ENCODE measurements at places on chromosomes 16 and 17.
A peak's percentile ranks its signal among the peaks of the same experiment; 100 is the strongest.

DNA sequence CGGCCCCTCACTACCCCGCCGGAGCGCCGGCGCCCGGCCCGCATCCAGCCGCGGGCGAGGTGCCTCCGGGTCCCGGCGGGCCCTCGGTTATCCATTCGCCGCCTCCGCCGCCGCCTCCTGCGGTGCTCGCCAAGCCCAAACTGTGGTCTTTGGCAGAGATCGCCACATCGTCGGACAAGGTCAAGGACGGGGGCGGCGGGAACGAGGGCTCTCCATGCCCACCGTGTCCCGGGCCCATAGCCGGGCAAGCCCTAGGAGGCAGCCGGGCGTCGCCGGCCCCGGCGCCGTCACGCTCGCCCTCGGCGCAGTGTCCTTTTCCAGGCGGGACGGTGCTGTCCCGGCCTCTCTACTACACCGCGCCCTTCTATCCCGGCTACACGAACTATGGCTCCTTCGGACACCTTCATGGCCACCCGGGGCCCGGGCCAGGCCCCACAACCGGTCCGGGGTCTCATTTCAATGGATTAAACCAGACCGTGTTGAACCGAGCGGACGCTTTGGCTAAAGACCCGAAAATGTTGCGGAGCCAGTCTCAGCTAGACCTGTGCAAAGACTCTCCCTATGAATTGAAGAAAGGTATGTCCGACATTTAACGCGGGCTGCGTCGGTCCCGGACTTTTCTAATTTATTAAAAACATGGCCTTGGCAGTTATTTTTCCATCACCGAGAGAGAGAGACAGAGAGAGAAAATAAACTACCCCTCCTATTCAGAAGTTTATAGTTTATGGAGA lies 2.8 kb downstream of the IRX5 start:
- no peak for DNase-seq

DNA sequence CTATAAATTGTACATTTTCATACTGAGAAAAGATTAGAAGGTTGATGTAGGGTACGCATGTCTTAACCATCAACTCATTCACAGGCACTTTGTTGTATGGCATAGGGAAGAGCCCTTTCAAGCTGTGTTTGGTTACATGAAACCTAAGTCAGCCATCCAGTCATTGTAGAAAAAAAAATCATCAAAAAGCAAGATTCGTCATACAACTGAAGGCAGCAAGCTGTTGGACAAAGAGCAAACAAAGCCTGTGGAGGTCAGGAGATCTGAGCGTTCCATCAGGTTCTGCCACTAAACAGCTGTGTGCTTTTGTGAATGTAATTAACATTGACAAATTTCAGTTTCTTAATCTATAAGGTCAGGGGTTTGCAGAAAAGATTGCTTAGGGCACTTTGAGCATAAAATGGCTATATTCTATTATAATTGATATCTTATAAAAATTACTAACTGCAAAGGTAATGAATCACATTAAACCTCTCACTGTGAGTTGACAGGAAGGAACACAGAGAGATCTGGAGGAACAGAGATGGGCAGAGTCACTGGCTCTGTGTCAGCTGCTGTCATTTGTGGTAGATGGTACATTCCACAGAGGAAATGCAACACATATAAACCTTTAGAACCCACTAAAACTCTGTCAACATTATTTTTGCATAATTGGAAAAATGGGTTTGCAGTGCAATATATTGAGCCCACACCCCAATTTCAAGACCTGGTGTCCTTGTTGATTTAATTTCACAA lies 66.3 kb upstream of the MYOCD start:
- DNase-seq: no peak

GRCh38 chr16:68612996-68613395 lies 32.1 kb upstream of the CDH3 start:
- DNase-seq: no peak

DNA sequence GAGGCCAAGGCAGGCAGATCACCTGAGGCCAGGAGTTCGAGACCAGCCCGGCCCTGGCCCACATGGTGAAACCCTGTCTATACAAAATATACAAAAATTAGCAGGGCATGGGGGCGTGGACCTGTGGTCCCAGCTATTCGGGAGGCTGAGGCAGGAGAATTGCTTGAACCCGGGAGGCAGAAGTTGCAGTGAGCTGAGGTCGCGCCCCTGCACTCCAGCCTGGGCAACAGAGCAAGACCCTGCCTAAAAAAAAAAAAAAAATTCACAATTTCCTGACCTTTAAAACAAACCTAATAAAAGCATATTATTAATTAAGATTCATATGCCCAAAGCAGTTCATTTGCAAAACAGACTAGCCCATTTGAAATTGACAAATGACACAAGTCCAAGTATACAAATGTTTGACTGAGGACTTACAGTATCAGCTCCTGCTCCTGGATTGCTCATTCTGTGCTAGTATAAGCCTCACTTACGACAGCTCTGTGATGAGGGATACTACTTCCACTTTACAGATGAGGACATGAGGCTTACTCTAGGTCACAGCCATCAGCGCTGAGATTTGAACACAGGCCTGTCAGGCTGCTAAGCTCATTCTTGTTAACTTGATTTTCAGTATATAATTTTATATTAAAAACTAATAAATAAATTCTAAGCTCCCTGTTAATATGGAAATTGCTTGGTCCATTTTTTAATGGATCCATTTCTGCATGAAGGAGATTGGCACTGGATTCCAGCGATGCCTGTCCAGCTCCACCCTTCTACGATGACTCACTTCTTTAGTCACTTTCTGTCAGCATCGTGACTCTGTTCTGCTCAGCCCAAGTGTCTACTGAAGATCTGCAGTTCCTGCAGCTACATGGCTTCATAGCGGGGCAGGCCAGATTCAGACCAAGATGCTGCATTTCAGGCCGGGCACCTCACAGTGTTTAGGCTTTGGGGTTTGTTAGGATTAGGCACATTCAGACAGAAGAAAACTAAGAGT lies 88.2 kb downstream of the WDR59 start:
- no peak for DNase-seq

DNA sequence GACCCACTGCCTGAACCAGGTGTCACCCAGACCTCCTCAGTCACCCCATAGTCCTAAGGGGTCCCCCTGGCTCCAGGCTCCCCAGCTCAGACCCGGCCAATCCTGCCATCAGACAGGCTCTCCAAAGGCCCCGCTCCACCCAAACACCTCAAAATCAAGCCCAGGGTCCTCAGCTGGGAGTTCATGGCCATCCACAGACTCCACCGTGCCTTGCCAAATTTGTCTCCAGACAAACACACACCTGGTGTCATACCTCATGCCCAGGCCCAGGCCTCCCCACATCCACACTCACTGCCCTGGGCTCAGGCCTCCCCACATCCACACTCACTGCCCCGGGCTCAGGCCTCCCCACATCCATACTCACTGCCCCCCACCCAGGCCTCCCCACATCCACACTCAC lies 12.5 kb downstream of the RPH3AL start:
- no peak for DNase-seq

GRCh38 chr16:20696618-20697017 lies 862 bp downstream of the ACSM1 start:
- no peak for DNase-seq

- no peak for DNase-seq
Measured at GRCh38 chr16:74773446-74774222, 986 bp downstream of the FA2H start.

- no peak for DNase-seq
Measured at GRCh38 chr17:81683208-81683583, 401 bp downstream of the ARL16 start.

DNA sequence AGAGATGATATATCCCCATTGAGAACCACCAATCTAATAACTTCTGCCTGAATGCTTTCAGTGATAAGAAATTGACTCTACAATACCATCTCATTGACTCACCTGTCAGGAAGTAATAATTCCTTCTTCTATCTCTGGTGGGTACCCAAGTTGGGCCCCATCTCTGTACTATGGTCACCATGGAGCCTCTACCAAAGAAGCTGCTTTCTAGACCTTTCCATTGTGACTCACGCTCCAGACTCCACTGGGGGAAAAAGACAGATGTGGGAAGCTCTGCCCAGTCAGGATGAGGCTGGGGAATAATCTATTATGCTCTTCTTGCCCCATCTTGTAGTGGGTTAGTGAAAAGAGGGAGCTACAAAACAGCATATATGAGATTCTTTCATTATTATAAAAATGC lies 100.4 kb downstream of the COPRS start:
- no peak for DNase-seq

DNA sequence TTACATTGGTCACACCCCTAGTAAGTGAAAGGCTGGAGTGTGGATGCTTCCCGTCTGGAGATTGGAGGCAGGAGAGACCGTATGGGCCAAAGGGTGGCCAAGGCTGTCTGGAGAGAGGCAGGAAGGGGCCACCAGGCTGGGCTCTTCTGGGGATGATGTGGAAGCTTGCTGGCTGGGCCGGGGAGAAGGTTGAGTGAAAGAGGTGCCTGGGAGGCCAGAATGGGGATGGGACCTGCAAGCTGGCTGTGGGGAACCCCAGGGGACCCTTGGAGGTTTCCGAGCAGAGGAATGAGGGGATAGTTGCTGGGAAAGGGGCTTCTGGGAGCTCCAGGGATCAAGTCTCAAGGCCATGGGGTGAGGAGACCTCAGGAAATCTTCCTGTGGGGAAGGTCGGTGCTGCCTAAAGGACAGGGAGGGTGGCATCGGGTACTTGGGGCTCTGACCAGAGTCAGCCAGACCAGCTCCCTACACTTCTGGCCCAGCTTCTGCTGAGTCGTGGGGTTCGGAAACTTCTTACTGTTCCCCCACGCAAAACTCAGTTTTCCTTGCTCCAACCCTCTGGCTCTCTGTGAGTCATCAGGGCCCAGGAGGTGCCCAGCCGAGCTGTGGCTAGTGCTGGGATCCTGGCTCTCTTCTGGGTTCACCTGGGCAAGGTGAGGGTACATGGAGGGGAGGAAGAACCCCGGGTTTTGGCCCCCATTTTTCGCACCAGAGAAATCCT lies 3.1 kb downstream of the MRC2 start:
- DNase-seq: no peak

- no peak for DNase-seq
Measured at GRCh38 chr17:43679911-43680310, 18.2 kb upstream of the MEOX1 start.

DNA sequence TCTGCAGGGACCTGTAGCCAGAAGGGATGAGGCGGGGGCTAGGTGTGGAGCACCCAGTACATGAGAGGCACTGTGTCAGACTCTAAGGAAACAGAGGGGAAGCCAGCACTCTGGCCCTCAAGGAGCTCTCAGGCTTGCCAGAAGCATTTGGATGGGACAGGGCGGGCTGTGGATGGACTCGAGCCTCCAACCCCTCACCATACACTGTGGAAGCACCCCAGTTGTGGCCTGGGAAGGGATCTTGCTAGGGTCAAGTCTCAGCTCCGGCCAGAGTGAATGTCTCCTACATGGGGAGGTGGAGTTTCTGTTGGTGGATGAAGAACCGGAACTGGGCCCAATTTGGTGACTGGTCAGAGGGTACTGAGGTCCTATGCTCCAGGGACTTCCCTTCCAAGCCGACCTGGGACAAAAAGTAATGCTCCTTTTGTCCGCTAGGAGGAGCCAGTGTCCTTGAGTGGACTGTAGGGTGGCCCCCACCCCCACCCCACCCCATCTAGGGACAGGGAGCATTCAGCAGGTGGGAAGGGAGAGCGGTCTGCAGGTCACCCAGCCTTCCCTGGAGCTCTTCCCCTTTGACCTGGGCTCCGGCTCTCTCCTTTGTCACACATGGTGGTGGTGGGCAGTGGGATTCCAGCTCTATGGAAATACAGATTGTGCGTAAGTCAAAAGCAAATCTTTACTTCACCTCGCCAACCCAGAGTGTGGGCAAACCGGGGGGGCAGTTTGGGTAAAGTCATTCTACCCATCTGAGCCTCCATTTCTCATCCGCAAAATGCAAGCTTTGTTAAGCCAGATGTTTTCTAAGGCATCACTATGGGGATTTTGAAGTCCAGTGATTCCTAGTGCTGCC lies 20.4 kb upstream of the PHB1 start:
- DNase-seq: peak; percentile 22

DNA sequence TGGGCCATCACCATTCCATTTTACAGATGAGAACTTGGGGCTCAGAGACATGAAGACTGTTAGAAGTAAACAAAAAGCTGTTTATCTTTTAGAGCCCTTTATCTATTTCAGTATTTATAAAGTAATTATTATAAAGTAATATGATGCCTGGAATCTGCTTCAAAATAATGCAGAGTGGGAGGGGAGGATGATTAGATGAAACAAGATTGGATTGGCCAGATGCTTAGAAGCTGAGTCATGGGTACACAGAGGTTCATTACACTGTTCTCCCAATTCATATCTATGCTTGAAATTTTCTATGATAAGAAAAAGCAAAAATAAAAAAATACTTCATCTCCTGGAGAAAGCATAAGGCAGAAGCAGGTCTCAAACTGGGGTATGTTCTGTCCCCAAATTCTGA lies 29.4 kb downstream of the TOM1L2 start:
- DNase-seq: no peak
